Hepatocyte (in vitro differentiated cells): ENCODE measurements at places on chromosomes 7 and 10. TPM values are rescaled to one million over a fixed set of nuclear protein-coding genes. Genes with fewer than 3 reads are reported as not detected.

Gene SFRP4
- 1.1 and 1.8 TPM in 2 replicates for total RNA-seq

Gene SFTPA1
- total RNA-seq = not detected in 2 replicates

Gene ZNF365
- 0.24 and 0.93 TPM in 2 replicates for total RNA-seq

Gene WAPL
- total RNA-seq = 36.5 and 41.4 TPM in 2 replicates

Gene OR2A5
- 0.44 and 0.77 TPM in 2 replicates for total RNA-seq

GRCh38 chr10:8017277-8017676 is 37.2 kb upstream of the GATA3 start:
- DNase-seq = no peak

DNA sequence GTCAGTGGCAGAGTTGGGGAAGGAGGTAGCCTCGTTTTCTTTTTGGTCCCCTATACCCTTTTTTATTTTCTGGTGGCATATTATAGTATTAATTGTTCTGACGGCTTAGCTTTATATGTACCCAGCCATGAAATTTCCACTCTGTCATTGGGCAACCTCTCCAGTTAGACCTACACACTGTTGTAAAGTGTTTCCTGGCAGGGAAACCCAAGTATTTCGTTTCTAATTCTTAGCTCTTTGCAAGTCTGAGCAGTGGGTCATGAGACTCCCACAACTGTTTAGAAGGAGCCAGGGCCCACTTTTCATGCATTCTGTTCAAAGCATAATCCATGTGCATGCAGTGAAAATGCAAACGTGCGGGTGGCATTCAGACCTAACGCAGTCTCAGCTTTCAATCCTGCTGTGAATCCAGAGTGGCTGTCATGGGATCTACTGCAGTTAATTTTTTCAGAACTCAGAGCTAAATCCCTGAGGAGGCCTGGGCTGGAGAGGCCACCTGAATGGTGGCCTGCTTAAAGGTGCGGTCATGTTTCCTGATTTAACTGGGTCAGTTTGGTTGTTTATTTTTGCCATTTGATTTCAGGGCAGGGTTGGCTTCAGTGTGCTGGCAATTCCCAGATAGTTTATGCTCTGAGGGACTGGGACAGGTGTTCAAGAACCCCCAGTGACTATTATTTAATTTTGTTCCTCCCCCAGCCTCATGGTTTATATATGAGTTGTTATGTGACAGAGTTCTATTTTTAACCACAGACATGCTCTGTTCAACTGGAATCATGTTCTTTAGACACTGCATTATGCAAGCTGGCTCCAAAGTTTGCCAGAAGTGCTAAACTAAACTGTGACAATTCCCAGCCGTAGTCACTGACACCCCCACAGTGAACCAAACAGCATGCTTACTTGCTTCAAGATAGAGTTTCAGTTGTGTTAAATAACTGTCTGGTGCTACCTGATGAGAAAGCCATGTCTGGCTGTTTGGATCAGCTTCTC is 27.4 kb upstream of the SYPL1 start:
- peak; percentile 48 for DNase-seq
